ENCODE measurements at places on chromosomes 16 and 17.

DNA sequence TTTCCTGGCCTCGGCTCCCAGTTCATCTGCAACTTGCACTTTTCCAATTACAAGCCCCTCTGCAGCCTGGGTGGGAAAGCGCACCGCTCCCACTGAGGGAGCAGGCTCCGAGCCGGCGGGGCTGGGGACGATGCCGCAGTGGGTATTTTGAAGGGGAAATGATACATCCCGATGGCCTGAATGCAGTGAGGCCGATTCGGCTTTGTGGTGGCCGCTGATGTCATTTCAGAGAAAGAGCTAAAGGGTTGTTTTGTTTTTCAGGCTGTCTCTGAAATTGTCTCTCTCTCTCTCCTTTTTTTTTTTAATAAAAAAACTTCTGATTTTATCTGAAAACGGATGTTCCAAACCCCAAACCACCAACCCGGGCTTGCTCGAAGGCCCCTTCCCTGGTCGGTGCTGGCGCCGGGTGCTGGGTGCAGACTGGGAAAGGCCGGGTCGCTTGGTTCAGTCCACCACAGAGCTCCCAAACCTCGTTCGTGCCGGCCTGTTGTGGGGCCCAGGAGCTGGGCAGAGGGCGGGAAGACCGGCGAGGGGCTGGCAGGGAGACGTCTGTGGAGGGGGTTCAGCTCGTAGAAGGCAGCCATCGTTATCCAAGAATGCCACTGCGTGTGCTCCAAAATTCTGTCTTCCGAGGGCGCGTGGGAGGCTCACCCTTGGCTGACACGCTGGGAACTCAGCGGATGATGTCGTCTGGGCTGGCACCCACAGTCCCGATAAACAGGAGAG lies 102.8 kb downstream of the FOXL1 start:
- DNase-seq: no peak

GRCh38 chr17:230395-230770 lies 48.9 kb upstream of the DOC2B start:
- DNase-seq: no peak

GRCh38 chr17:62611292-62611691 lies 16.2 kb upstream of the MRC2 start:
- DNase-seq: no peak

DNA sequence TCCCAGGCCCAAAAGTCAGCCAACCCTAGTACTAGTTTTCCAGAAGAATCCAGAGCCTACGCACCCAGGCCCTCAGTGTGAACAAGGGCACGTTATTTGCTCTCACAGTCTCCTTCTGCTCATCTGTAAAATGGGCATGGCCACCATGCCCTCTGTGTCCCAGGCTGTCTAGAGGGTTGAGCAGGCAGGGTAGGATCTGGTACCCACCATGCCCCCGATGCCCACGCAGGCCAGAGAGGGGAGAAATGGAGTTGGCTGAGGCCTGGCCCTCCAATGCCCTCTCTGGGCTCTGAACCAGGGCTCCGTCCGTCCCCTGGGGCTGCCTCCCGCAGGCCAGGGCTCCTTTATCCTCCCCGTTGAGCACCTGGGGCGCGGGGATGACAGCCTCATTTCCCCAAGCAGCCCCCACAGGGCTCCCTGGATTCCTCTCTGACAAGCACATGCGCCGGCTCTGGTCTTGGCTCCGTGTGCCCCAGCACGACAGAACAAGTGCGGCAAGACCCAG lies 9.1 kb upstream of the BAHCC1 start:
- no peak for DNase-seq

- no peak for DNase-seq
Measured at GRCh38 chr16:57873218-57873617, 70.9 kb upstream of the KIFC3 start.

DNA sequence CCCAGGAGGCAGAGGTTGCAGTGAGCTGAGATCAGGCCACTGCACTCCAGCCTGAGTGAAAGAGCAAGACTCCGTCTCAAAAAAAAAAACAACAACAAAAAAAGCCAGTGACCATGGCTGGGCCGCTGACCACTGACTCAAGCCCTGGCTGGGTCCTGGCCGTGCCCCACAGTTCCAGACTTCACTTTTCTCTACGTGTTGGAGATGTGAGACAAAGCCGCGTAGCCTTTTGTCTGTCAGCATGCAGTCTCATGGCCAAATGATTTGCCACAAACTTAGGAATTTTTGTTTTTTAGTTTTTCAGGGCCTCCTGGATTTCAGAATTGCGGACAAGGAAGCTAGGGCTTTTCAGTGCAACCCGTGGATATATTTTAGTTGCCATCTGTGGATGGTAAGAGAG lies 89.3 kb upstream of the CIBAR2 start:
- DNase-seq: no peak

DNA sequence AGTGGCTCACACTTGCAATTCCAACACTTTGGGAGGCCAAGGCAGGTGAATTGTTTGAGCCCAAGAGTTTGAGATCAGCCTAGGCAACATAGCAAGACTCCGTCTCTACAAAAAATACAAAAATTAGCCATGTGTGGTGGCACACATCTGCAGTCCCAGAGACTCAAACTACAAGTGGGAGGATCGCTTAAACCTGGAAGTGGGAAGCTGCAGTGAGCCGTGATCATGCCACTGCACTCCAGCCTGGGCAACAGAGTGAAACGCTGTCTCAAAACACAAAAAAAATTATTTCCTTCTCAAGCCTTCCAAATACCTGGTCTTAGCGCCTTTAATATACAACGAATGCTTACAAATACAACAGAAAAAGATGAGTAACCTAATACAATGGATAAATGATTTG lies 19.7 kb upstream of the CBX2 start:
- DNase-seq: no peak

DNA sequence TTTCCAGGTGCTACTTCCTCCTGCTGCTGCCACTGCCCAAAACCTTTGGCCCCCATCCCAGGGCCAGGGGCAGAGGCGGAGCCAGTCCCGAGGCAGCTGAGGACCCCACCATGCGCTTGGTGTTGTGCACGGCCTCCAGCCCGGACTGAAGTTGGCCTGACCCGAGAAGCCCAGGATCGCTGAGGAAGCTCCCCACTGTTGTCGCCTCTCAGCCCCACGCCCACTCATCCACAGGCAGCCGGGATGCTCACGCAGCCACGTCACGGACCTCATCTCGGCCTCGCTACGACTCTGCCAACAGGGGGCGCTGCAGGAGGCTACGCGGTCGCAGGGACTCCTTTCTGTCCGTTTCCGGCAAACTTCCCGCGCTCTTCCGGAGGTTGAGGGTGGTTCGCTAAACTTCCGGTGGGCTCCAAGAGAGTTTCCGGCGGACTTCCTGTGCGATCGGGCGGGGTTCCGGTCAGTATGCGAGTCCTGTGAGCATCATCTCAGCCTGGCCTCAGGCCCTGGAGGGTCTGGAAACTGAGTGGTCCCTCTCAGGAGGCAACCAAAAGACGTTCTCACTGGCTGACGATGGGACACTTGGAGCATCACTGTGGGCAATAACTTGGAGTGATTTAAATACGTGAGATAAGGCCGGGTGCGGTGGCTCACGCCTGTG lies 12.4 kb downstream of the ZG16B start:
- DNase-seq: no peak

GRCh38 chr17:76268015-76268749 lies 3.0 kb downstream of the UBALD2 start:
- DNase-seq: peak; percentile 27

DNA sequence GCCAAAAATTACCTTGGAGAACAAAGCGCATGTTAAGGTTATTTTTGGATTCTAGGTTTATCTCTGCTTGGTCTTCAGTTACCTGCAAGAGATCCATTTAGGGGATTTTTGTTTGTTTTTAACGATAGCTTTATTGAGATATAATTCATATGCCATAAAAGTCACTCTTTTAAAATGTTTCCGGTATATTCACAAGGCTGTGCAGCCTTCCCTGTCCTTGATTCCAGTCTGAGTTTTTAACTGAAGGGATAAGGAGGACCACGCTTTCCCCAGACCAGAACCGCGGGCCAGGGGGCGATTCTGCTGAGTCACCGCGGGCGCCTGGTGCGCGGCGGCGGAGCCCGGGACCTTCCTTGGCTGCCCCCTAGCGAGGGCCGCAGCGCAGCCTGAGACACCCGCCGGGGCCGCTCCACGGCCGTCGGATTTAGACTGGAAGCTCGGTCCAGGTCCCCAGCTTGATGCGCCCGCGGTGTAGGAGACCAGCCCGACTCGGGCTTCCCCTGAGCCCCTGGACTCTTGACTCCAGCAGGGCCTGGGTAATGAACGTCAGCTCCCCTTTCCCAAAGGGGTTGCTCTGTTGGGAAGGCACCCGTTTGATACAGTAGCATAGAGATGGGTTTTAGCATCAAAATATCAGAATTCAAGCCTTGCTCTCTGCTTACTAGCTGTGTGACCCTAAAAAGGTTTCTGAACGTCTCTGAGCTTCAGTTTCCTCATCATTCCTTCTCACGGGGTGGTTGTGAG lies 50.0 kb upstream of the STH start:
- no peak for DNase-seq

DNA sequence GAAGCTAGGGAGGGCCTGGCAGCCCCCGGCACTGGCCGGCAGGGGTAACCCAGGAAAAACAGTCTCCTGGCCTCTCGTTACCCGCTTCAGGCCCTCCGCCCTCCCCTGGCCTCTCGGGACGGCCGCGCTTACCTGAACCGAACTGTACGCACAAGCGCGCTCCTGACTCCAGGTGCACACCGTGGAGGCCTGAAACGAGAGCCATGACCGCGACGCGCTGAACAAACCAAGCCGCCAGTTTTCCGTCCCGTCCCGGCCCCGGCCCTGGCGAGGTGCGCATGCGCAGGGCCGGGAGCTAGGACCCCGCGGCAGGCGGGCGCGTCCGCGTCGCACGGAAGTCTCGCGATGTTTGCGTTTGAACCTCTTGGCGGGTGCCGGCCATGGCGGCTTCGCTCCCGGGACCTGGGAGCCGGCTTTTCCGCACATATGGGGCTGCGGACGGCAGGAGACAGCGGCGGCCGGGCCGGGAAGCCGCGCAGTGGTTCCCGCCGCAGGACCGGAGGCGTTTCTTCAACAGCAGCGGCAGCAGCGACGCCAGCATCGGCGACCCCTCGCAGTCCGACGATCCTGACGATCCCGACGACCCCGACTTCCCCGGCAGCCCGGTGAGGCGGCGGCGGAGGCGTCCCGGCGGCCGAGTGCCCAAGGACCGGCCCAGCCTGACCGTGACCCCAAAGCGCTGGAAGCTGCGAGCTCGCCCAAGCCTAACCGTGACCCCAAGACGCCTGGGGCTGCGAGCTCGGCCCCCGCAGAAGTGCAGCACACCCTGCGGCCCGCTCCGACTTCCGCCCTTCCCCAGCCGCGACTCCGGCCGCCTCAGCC lies at the start of gene HASPIN:
Gene HASPIN (plus strand): TSS at position 348 of the 822 bp plus-strand sequence. CDS start 33 bp downstream, at position 381.
- DNase-seq: peak; percentile 82

GRCh38 chr17:78537217-78537860 lies 39.9 kb downstream of the DNAH17 start:
- no peak for DNase-seq

- peak; percentile 13 for DNase-seq
Measured at GRCh38 chr16:53043428-53043831, 9.3 kb downstream of the CHD9NB start.

GRCh38 chr16:87135246-87136030 lies 181.8 kb downstream of the C16orf95 start:
- DNase-seq: no peak

GRCh38 chr16:84454611-84455010 lies 49.8 kb downstream of the MEAK7 start:
- DNase-seq: no peak

DNA sequence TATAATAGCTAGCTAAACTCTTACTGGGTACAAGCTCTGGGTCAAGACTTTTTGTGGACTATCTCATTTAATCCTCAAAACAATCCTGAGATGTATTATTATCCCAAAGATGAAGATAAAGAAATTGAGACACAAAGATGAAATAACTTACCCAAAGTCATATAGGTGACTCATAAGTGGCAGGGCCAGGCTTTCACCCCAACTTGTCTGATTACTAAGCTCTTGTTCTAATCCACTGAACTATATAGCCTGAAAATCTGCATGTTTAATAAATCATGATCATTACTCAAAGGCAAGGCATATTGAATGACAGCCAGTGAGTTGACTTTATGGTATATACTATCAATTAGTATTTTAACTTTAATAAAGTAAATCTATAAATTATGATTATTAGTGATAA lies 77.4 kb downstream of the SKAP1 start:
- DNase-seq: no peak

DNA sequence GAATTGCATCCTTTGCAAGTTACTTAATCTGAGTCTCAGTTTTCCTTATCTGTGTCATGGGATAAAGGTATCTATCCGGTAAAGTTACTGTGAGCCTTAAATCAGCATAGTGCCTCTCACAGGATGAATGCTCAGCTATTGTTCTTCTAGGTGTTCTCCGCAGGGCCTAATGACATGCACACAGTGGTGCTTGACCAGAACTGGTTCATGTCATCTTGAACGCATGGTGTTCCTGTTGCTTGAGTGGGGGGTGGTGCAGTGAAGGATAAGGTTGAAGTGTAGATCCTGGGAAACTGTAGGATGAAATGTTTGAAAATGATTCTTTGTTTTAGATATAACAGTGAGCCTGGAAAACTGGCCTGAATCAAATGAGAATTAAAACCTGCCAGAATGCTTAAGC lies 4.0 kb downstream of the KRT40 start:
- DNase-seq: no peak

DNA sequence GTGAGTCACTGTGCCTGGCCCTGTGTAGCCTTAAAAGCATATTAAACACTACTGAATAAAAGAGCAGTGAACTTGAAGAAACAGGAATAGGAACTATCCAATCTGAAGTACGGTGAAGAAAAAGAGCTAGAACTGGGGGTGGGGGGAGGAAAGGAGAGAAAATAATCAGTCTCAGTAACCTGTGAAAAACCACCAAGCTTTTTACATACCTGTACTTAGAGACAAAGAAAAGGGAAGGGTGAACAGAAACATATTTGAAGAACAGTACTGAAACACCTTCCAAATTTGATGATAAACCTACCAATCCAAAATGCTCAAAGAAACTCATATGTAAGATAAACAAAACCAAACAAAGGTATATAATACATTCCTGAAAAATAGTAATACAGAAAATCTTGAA lies 77.5 kb downstream of the USP32 start:
- no peak for DNase-seq

DNA sequence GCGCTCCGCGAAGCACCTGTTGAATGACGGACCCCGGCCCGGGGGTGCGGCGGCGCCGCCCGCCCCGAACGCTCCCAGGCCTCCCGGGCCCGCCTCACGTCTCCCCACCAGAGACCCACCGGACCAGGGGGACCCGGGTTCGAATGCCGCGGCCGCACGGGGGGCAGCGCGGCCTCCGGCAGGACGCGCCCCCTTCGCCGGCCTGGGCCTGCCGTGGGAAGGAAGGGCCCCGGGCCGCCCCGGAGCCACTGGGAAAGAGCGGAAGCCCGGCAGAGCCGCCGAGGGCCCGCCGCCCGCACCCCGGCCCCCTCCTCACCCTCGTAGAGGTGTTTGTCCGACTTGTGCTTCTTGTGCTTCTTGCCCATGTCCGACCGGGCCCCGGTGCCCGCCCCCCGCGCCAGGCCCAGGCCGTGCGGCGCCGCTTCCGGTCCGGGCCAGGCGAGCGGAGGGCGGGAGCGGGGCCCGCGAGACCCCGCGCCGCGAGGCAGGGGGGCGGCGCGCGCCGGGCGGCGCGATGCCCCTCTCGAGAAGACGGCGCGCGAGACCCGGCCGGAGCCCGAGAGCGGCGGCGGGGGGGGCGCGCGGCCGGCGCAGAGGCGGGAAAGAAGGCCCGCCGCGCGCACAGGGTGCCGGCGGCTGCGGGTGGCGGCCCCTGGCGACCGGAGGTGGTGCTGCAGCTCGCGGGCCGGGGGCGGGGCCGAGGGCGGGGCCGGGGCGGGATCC lies at the start of gene BRD7:
Gene BRD7 (minus strand): TSS at position 579 of the 723 bp plus-strand sequence. CDS start 214 bp downstream, at position 365.
- peak; percentile 48 for DNase-seq

GRCh38 chr16:12255473-12255872 lies 278.9 kb downstream of the SNX29 start:
- DNase-seq: no peak

- no peak for DNase-seq
Measured at GRCh38 chr17:17050346-17051345, 8.4 kb downstream of the MPRIP start.

- DNase-seq: no peak
Measured at GRCh38 chr17:45432405-45433158, at the start of gene ARHGAP27. Gene ARHGAP27 (minus strand): TSS chr17:45432870. CDS start chr17:45430279, 2,591 bp downstream.
